ENCODE measurements at places on chromosomes 16 and 17.

GRCh38 chr17:79176792-79177601, 102.4 kb downstream of the ENGASE start:
- no peak for DNase-seq

GRCh38 chr16:79972053-79972704, 371.6 kb upstream of the MAF start:
- DNase-seq, result no peak

- DNase-seq, result no peak
Measured at GRCh38 chr16:24977678-24978075, 37.5 kb downstream of the ARHGAP17 start.

GRCh38 chr16:69514356-69514755, 51.4 kb upstream of the NFAT5 start:
- DNase-seq, result no peak

GRCh38 chr17:80805032-80805751, 186.4 kb upstream of the CHMP6 start:
- no peak for DNase-seq

DNA sequence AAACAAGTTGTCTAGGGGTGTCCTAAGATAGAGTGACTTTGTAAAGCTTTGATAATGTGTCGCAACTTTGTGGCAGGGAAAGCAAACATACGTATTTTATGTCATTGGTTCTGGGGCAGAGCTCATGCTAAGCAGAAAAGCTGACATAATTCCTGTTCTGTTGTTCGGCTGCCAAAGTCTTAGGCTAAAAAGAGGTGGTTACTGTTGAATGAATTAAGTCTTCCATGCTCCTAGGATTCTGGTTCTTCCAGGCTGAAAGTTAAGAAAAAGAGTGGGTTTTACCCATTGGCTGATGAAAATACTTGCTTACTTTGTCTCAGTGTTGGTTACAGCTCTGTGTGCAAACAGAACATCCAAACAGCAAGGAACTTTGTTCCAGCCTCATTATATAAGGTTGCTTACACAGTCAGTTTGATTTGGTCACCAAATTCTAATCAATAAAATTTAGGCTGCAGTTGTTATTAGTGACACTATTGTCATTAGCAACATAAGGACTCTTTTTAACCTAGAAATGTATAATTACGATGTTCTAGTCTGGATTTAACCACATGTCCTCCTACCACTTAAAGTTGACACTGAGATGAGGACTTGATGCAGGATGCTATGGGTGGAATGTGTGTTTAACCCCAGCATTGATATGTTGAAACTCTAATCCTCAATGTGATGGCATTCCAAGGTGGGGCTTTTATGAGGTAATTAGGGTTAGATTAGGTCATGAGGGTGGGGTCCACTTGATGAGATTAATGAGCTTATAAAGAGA, 114.0 kb upstream of the GOT2 start:
- no peak for DNase-seq

- no peak for DNase-seq
Measured at GRCh38 chr16:62363501-62363900, 327.3 kb upstream of the CDH8 start.

DNA sequence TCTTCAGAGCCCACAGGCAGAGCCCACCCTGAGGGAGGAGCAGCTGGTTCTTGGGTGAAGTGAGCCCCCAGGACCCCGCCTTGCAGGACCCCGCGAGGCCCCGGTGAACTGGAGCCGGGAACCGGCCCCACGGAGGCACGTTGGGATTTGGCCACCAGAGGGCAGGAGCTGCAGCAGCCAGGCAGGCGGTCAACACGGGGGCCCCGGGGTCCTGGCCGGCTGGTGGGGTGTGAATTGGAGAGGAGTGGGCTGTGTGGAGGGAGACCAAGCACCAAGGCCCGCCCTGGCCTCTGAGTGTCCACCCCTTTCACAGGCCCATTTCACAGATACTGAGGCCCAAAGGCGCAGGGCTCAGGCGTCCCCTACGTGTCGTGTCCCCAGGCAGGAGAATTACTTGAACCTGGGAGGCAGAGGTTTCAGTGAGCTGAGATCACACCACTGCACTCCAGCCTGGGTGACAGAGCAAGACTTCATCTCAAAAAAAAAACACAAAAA, 2.2 kb downstream of the DPEP1 start:
- DNase-seq, result no peak

- no peak for DNase-seq
Measured at GRCh38 chr17:5952518-5952917, 117.7 kb upstream of the WSCD1 start.

GRCh38 chr17:6524520-6524919, 31.8 kb downstream of the PITPNM3 start:
- no peak for DNase-seq

GRCh38 chr17:28227316-28228108, 91.5 kb upstream of the TMEM97 start:
- no peak for DNase-seq

Measured in activated naive CD8-positive, alpha-beta T cell treated with anti-CD3 and anti-CD28 coated beads, Interleukin-2, amount 50 U/mL, for 16 hours (primary cell).